Bone marrow (tissue), 2 donors: ENCODE measurements at places on chromosomes 6 and 20.

- no peak for DNase-seq
These were observed 13.0 kb downstream of the DOK5 start for GRCh38 chr20:54488442-54488841.

DNA sequence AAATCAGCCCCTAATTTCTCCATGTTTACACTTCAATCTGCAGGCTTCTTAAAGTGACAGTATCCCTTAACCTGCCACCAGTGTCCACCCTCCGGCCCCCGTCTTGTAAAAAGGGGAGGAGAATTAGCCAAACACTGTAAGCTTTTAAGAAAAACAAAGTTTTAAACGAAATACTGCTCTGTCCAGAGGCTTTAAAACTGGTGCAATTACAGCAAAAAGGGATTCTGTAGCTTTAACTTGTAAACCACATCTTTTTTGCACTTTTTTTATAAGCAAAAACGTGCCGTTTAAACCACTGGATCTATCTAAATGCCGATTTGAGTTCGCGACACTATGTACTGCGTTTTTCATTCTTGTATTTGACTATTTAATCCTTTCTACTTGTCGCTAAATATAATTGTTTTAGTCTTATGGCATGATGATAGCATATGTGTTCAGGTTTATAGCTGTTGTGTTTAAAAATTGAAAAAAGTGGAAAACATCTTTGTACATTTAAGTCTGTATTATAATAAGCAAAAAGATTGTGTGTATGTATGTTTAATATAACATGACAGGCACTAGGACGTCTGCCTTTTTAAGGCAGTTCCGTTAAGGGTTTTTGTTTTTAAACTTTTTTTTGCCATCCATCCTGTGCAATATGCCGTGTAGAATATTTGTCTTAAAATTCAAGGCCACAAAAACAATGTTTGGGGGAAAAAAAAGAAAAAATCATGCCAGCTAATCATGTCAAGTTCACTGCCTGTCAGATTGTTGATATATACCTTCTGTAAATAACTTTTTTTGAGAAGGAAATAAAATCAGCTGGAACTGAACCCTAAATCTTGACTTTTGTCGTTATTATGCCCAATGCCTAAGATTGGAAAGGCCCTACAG is 4.5 kb downstream of the SOX4 start:
- DNase-seq = no peak

DNA sequence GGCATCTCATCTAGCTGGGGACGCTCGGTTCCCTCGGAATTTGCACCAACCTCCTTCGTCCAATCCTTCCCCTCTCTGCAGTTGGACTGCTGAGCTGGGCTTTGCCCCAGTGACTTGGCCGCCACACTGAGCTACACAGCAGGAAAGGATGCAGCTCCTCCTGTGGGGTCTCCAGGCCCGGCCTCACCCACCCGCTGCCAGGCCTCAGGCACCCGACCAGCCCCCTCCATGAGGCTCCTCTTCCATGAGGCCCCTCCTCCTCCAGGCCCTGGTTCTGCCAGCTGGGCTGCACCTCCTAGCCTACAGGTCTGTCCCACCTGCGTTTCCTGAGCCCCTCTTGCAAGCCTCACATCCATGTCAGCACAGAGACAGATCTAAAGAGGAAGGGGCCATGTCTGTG is 369.9 kb downstream of the TAF4 start:
- DNase-seq = no peak

DNA sequence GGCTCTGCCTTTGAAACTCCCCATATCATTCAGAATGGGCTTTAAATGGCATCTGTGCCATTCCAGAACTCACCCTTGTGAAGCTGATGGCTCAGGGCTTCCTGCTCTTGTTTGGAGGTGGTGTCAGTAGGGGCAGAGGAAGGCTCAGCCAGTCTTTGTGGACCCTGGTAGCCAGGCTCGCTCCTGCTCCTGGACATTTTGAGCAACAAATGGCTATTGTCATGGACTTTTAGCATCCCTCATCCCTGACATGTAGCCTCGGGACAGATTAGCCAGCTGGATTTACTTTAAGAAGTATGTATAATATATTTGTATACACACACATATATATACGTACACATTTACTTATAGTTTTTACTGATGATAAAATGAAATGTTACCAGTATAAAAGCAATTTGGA is 104.1 kb downstream of the UST start:
- DNase-seq = no peak

DNA sequence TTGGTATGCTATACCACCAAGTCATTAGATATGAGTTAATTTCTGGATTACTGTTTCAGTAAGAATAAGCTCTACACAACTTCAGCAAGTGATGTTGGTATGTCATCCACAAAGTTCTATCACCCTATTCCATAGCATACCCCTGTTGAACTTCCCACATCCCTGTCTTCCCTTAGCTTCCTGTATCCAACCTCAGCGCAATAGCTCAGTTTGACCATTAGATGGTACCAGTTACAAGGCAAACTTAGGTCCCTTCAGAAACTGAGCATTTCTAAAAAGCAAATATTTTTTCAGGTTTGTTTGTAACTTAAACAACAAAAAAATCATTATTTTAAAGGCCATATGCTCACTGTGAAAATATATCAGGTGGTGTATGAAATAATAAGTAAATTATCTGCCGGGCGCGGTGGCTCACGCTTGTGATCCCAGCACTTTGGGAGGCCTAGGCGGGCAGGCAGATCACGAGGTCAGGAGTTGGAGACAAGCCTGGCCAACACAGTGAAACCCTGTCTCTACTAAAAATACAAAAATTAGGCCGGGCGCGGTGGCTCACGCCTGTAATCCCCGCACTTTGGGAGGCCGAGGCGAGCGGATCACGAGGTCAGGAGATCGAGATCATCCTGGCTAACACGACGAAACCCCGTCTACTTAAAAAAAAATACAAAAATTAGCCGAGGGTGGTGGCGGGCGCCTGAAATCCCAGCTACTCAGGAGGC is 8.8 kb upstream of the MOG start:
- DNase-seq = no peak

DNA sequence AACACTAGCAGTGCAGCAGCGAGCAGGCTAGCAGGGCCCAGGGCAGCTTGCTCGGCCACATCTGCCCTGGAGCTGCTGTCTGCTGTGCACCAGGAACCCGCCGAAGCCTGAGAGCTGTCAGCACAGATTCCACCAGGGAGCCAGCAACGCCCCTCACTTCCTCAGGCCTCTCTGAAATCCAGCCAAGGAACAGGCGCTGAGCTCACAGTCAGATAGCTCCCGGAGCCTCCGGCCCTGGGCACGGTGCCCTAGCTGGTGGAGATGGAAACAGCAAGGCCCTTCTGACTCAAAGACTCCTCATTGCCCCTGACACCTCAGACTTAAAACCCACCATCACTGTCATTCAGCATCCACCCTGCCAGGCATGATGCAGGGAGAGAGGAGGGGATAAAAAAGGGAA is 839.4 kb downstream of the MAFB start:
- DNase-seq = no peak

DNA sequence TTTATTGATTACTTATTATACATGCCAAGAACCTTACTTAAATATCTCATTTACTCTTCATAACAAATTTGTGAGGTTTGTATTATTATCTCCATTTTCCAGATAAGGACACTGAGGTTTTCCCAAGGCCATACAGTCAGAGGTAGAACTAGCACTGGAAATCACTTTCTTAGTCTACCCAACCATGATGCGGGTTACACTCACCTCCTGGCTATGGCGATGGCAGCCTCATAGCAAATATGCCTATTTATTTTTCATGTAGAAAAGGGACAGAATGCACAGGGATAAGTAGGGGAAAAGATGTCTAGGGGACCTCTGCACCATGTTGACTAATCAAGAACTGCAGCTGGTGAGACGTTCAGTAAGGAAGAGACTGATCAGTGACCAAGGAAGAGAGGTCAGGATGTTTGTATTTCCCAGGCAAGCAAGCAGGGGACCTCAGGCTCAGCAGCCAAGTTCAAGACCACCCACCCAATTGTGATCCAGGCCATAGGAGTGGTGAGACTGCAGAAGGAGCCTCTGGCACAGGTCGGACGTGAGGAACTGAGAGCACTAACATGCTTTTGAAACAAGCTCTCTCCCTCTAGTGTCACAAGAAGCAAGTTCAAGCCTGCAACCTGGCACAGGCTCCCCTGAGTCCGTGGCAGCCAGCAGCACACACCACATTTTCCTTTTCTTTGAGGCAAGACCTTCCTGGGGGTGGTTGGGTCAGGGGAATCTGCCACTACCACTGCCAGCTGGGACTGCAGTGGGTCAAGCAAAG is 97.8 kb downstream of the GMPR start:
- DNase-seq = no peak

GRCh38 chr6:116975600-116975999 is 98.6 kb downstream of the RFX6 start:
- DNase-seq = no peak

- no peak for DNase-seq
These were observed 814.8 kb downstream of the MAFB start for GRCh38 chr20:39874049-39874893.
